ENCODE measurements at places on chromosomes 7 and 10.

GRCh38 chr7:139543801-139544603 is 20.5 kb downstream of the CLEC2L start:
- DNase-seq: peak; percentile 50

- no peak for DNase-seq
Observed at GRCh38 chr7:46319841-46320240, 398.8 kb upstream of the IGFBP3 start.

- DNase-seq: no peak
Observed at GRCh38 chr7:50988988-50989387, 206.3 kb upstream of the GRB10 start.

DNA sequence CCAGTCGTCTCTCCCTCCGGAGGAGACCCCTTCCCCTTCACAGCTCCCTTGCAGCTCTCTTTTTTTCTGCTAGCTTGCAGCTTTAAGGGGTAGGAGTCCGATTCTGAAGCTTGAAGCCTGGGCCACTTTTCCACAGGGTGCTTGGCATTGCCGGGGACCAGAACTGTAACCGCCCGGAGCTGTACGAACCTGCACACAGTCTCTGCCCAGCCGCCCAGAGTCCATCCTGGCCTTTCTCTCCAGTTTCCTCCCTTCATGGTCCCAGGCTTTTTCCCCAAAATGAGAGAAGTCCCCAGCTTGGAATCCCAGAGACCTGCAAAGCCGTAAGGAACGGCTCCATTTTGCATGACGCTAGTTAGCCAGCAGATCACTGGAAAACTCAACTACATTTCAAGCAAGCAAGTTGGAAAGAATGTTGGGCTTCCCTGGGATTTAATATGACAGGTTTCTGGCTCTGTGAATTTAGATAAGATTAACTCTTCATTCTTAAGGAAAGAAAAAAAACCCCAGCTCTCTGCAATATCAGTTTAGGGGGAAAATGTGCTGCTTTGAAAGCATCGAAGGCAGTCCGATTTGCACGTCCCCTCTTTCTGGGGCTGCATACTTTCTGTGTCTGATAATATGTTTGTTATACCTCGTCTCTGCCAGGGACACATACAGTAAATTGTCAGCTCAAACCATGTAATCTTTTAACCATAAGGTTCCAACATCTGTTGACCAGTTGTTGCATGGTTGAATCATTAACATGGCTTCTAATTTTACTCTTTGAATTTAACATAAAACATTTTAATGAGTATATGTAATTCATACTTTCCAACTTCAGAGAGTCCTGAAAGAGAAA is 190.0 kb upstream of the LYZL2 start:
- peak; percentile 42 for DNase-seq

DNA sequence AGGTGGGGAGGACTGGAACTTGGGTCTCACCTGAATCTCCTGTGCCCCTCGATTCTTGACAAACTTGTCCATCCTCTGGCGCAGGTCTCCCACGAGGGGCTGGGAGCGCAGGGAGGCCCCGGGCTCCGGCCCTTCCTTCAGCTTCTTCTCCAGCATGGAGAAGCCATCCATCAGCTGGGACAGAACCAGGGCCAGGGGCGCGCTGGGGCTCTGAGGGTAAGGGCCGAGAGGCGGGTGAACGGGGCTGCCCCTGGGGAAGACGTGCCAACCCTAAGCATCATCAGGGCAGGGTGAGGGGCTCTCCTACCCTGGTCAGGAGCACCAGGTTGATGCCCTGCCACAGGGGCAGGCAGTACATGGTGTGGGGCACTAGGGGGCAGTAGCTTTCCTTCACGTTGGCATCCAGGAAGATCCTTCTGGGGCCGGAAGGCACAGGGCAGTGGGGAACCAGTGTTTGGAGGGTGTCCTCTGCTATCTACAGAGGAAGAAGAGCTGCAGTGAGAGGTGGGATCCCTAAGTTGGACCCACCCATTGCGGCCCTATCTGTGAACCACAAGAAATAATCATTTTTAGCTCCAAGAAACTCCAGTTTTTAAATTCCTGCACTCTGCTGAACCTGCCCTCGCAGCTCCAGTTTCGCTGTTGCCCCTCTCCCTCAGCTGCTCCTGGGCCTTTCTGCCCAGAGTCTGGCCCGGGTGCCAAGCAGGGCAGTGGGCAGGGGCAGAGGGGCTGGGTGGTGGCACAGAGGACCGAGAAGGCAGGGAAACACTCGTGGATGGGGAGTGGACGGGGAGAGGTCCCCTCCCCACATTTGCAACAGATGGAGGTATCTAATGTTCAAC is 10.8 kb upstream of the PYROXD2 start:
- DNase-seq: peak; percentile 84

DNA sequence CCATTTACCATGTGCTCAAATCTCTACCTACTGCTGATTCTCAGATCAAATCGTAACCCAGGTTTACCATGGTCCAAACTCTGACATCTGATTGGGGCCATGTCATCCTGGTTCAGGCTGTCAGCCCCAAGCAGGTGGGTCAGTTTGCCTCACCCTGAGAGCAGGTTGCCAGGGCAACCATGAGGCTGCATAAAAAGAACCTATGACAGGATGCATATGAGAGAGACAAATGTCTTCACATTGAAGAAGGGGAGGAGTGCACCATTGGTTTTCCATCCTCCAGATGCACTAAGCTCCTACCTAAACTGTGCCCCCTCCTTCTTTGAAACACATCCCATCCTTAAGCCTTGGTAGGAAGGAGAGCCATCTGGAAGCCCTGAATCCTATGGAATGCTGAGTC is 10.2 kb downstream of the PRSS1 start:
- no peak for DNase-seq
